PC-3 (cell line): ENCODE measurements at places on chromosomes 6 and 20.

DNA sequence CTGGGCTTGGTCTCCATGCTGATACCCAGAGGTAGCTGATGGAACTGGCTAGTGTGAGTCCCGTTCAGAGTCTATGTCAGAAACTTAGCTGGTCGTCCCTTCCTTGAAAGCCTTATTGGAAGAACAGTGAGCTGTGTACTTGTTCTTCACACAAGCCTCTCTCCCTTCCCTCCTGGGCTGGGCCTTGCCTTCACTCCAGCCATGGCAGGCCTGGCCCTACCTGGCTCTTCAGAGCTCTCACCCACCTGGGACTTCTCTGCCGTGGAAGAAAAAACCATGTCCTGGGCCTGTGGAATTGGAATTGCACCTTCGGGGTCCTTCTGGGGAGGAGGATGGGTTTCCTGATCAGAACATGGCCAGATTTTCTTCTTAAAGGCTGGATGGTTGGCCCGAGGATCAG lies 20.3 kb upstream of the ZNF831 start:
- H3K27ac ChIP-seq: no peak overlapping the region
- no peak overlapping the region for H3K4me3 ChIP-seq
- no peaks in the 10 kb centered on the region for H3K4me1 ChIP-seq

- H3K4me3 ChIP-seq: peak overlapping the region; percentile 76; the same call in 1 of the 2 replicates
- H3K36me3 ChIP-seq: peaks cover 32% of the 10 kb centered on the region; the same call in 1 of the 2 replicates
- H3K27ac ChIP-seq: no peak overlapping the region
- H3K4me1 ChIP-seq: peaks cover 69% of the 10 kb centered on the region
Observed at GRCh38 chr20:4689220-4689619, 32.5 kb upstream of the PRND start.

GRCh38 chr6:156771761-156772160 lies 5.4 kb upstream of the ARID1B start:
- H3K27me3 ChIP-seq: no peaks in the 10 kb centered on the region
- no peak overlapping the region for H3K4me3 ChIP-seq
- H3K27ac ChIP-seq: no peak overlapping the region

- no peaks in the 10 kb centered on the region for H3K27me3 ChIP-seq
- DNase-seq: no peak
- no peak overlapping the region for H3K4me3 ChIP-seq
- H3K27ac ChIP-seq: no peak overlapping the region
Observed at GRCh38 chr6:139313784-139314545, 22.2 kb upstream of the TXLNB start.

GRCh38 chr20:47638851-47639250 lies 137.2 kb downstream of the NCOA3 start:
- H3K4me3 ChIP-seq: no peak overlapping the region
- peaks cover 6% of the 10 kb centered on the region; the same call in 1 of the 2 replicates for H3K4me1 ChIP-seq
- peaks cover 48% of the 10 kb centered on the region; the same call in 1 of the 2 replicates for H3K36me3 ChIP-seq
- H3K27me3 ChIP-seq: no peaks in the 10 kb centered on the region
- no peak overlapping the region for H3K27ac ChIP-seq

- no peak for DNase-seq
- no peaks in the 10 kb centered on the region for H3K36me3 ChIP-seq
- H3K4me3 ChIP-seq: no peak overlapping the region
- peaks cover 91% of the 10 kb centered on the region for H3K27me3 ChIP-seq
- no peak overlapping the region for H3K27ac ChIP-seq
Observed at GRCh38 chr20:40720826-40721225, 31.8 kb upstream of the MAFB start.

DNA sequence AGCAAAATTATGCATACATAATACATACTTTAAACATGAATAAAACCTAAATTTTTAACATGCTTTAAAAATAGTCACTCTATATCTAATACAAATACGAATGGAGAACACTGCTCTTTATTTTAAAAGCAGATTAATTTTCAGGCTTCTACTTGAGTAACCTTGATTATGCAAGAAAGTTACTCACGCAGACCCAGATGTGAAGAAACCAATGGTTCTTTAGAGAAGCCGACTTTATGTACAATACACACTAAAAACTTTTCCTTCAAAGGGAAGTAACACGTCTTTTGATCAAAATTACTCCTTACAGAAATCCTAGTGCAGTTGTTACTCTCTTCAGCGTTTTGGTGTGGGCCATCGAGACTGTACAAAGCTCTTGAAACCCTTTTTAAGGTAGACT lies 136.9 kb upstream of the SLC22A16 start:
- no peaks in the 10 kb centered on the region; the same call in 1 of the 2 replicates for H3K36me3 ChIP-seq
- DNase-seq: no peak
- H3K4me3 ChIP-seq: no peak overlapping the region

- H3K4me1 ChIP-seq: peaks cover 10% of the 10 kb centered on the region
- no peaks in the 10 kb centered on the region for H3K27me3 ChIP-seq
- no peak overlapping the region for H3K4me3 ChIP-seq
- DNase-seq: peak; percentile 70
Observed at GRCh38 chr6:132919045-132919860, 104.9 kb downstream of the RPS12 start.

GRCh38 chr6:29776684-29777083 lies 50.9 kb upstream of the HLA-G start:
- no peaks in the 10 kb centered on the region for H3K27me3 ChIP-seq
- no peaks in the 10 kb centered on the region for H3K4me1 ChIP-seq
- H3K27ac ChIP-seq: no peak overlapping the region
- H3K36me3 ChIP-seq: no peaks in the 10 kb centered on the region

DNA sequence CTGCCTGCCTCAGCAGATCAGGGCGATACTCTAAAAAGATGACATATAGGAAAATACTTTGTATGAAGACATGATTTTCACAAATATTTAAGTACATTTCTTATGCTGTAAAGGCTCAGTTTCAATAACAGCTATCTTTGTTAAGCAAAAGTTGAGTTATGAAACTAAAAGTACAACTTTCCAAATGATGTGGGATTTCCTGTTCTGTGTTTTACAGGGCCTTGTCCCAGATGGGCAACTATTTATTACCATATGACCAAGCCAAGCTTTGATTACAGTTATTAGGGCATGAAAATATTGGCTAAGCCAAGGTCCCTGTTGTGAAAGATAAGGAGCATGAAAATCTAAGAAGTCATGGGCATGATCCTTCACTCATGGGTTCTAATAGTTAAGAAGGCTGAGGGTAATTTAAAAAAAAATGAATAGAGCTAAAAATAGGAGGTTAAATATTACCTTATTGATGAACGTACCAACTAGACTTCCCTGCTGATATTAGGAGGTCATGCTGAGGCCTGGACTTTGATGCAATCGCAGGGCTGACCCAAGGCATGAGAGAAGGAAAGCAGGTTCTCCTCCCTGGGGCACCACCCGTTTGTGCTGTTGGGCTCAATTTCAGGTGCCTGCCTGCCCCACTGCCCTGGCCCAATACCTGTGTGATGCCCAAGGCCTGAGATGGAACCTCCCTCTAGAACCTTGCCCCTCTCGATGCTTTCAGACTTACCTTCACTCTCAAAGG lies 294.4 kb upstream of the PRDM1 start:
- H3K36me3 ChIP-seq: no peaks in the 10 kb centered on the region
- no peak overlapping the region for H3K4me3 ChIP-seq
- DNase-seq: no peak
- no peak overlapping the region for H3K27ac ChIP-seq
- peaks cover 29% of the 10 kb centered on the region for H3K4me1 ChIP-seq
- H3K27me3 ChIP-seq: no peaks in the 10 kb centered on the region

GRCh38 chr6:167721291-167721690 lies 105.4 kb upstream of the AFDN start:
- no peaks in the 10 kb centered on the region for H3K36me3 ChIP-seq
- H3K4me3 ChIP-seq: no peak overlapping the region
- H3K27ac ChIP-seq: no peak overlapping the region

GRCh38 chr6:72654071-72654621 lies 32.3 kb downstream of the KCNQ5 start:
- H3K36me3 ChIP-seq: no peaks in the 10 kb centered on the region
- H3K27ac ChIP-seq: no peak overlapping the region
- no peaks in the 10 kb centered on the region for H3K27me3 ChIP-seq

DNA sequence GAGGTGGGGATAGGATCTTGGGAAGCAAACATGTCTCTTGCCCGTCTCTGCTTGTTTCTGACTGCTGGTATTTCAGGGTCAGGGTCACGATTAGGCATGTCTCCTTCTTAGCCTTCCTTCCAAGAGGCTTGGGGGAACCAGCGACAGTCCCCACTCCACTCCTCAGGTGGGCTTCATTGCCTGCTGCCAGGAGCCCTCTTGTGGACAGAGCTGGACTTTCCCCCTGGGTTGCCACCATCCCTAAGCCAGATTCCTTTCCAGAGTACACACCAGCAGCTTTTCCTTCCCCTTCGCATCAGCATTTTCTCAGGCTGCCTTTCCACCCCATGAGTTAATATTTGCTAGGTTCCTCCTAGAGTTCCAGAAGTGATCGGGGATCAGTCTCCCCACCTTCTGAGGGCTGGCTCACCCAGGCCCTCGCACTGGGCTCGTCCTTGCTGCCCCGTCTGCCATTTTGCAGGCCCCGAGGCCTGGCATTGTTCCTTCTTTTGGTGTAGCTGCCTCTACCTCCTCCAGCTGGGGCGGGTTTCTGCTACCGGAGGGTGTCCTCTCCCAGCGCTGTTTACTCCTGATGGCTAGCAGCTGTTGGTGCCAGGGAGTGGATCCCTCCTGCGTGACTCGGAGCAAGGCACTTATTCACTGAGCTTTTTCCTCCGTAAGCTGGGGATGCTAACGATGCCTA lies 8.8 kb upstream of the C20orf144 start:
- H3K27me3 ChIP-seq: no peaks in the 10 kb centered on the region
- H3K4me3 ChIP-seq: no peak overlapping the region
- H3K36me3 ChIP-seq: no peaks in the 10 kb centered on the region; the same call in 1 of the 2 replicates
- H3K4me1 ChIP-seq: peaks cover 29% of the 10 kb centered on the region
- peak; percentile 69 for DNase-seq
- no peak overlapping the region for H3K27ac ChIP-seq

DNA sequence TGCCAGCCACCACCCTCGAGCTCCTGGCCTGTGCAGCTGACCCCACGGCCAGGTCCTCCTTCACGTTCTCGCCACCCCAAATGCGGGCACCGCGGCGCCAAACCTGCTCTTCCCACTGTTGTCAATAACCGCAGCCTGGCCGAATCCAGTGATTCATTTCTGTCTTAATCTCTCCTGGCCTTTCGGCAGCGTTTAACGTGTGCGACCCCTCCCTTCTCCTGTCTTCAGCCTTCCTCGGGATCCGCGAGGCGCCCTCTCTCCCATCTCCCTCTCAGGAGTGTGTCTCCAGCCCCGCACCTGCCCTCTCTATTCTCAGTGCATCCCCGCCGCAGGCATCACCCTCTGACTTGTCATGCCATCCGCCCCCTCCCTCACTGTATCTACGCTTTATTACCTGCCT lies 91.4 kb downstream of the THBS2 start:
- H3K36me3 ChIP-seq: no peaks in the 10 kb centered on the region
- H3K27me3 ChIP-seq: no peaks in the 10 kb centered on the region
- DNase-seq: no peak
- H3K4me1 ChIP-seq: peaks cover 11% of the 10 kb centered on the region; the same call in 1 of the 2 replicates
- H3K4me3 ChIP-seq: no peak overlapping the region
- peak overlapping the region; percentile 73 for H3K27ac ChIP-seq

DNA sequence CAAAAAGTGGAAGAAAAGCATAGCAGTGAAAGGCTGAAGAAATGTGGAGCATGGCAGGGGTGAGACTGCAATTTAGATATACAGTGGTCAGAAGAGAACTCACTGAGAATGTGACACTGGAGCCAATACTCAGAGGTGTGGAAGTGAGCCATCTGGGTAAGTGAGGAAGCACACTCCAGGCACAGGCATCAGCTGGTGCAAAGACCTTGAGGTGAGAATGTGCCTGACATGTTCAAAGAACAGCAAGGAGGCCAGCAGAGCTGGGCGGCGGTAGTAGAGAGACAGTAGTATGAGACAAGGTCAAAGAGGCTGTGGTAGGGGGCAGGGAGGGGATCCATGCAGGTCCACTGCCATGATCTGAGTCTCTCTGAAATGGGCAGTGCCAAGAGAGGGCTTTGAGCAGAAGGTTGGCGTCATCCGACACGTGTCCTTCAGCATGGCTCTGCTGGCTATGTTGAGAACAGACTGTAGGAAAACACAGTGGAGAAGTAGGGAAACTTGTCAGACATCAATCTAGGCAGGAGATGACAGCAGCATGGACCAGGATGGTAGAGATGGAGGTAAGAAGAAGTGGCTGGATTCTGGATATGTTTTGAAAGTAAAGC lies 84.4 kb downstream of the PLCG1 start:
- H3K4me1 ChIP-seq: no peaks in the 10 kb centered on the region
- no peaks in the 10 kb centered on the region for H3K27me3 ChIP-seq

- no peak overlapping the region for H3K27ac ChIP-seq
- H3K27me3 ChIP-seq: peaks cover 45% of the 10 kb centered on the region
- H3K4me3 ChIP-seq: no peak overlapping the region
- no peaks in the 10 kb centered on the region for H3K36me3 ChIP-seq
Observed at GRCh38 chr20:53402233-53403005, 191.2 kb downstream of the ZNF217 start.

GRCh38 chr6:26543953-26544352 lies 5.8 kb downstream of the HMGN4 start:
- no peaks in the 10 kb centered on the region for H3K27me3 ChIP-seq
- DNase-seq: peak; percentile 56
- H3K4me1 ChIP-seq: peaks cover 9% of the 10 kb centered on the region
- no peak overlapping the region for H3K4me3 ChIP-seq
- no peak overlapping the region for H3K27ac ChIP-seq

- no peaks in the 10 kb centered on the region for H3K36me3 ChIP-seq
- no peaks in the 10 kb centered on the region for H3K4me1 ChIP-seq
Observed at GRCh38 chr6:5712349-5713215, 294.1 kb downstream of the NRN1 start.

- no peak overlapping the region for H3K4me3 ChIP-seq
- no peaks in the 10 kb centered on the region for H3K36me3 ChIP-seq
- H3K4me1 ChIP-seq: no peaks in the 10 kb centered on the region
- peaks cover 16% of the 10 kb centered on the region for H3K27me3 ChIP-seq
- no peak for DNase-seq
- no peak overlapping the region for H3K27ac ChIP-seq
Observed at GRCh38 chr20:8344106-8344505, 212.0 kb downstream of the PLCB1 start.

- no peak overlapping the region for H3K27ac ChIP-seq
- H3K4me1 ChIP-seq: no peaks in the 10 kb centered on the region
Observed at GRCh38 chr6:21402368-21402767, 191.2 kb upstream of the SOX4 start.

DNA sequence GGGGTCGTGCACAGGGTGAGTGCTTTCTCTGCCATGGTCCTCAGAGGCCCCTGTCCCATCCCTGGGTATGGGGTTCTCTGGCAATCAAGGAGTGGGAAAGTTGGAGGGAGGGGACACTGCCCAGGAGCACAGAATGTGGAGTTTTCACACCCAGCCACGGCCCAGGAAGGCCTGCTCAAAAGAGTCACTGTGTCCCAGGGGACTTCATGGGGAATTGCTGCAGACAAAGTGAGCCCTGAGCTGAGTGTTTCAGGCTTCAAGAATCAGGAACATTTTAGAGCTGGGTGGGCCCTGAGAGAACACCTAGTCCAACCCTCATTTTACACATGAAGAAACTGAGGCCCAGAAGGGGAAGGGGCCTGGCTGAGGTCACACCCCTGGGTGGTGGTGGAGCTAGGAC lies 5.7 kb downstream of the MAPK13 start:
- peaks cover 10% of the 10 kb centered on the region; the same call in 1 of the 2 replicates for H3K36me3 ChIP-seq
- H3K27me3 ChIP-seq: no peaks in the 10 kb centered on the region
- no peak overlapping the region for H3K4me3 ChIP-seq
- no peak overlapping the region for H3K27ac ChIP-seq

DNA sequence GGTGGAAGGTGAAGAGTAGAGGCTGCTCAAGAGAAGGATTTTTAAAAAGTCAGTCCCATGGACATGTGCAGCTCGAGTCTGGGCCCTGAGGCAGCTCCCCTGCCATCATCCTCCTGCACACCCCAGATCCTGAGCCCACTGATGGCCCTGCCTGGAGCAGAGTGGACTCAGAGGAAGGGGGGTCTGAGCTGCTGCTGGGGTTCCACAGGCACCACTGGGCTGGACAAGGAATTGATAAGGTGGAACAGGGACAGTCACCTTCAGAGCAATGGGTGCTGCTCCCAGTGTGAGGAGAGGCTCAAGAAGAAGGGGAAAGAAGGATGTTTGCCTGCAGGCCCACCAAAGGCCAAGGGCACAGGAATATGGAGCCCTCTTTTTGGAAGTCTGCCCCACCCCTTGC lies 6.2 kb downstream of the ULBP2 start:
- H3K27ac ChIP-seq: no peak overlapping the region
- H3K36me3 ChIP-seq: no peaks in the 10 kb centered on the region
- DNase-seq: no peak
- no peaks in the 10 kb centered on the region for H3K4me1 ChIP-seq
